ENCODE measurements at places on chromosomes 7 and 10. TPM values are rescaled to one million over a fixed set of nuclear protein-coding genes. Genes with fewer than 3 reads are reported as not detected.

DNA sequence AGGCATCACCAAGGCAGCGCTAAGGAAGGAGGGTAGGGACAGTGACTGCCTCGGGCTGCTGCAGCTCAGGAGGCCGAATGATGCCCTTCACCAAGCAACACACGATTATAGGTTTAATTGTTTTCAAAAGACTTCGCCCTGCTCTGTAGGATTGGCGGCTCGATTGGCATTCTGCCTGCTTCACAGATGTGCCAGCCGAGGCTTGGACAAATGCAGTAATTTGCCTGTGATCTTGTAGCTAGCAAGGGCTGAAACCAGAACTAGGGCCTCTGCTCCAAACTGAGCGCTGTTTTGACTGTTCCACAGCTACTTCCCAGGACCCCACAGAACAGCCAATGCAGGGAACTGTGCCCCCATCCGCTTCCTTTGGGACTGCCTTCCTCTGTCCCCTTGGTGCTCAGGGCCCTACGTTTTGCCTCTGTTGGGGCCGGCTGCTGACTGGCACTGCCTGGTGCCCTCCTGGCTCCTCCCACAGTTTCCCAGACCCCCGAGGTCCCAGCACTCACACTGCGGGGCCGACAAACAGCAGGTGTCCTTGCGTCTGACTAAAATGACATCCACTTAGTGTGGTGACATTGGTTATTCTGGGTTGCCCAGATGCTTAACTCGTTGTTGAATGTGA is 62.6 kb upstream of the EN2 start:
- no peak for DNase-seq
- no peak overlapping the region for H3K27ac ChIP-seq
- H3K4me1 ChIP-seq, result no peaks in the 10 kb centered on the region
- peaks cover 14% of the 10 kb centered on the region for H3K27me3 ChIP-seq
- peaks cover 6% of the 10 kb centered on the region for H3K36me3 ChIP-seq

Gene PUS7
- 42.6 TPM for total RNA-seq

DNA sequence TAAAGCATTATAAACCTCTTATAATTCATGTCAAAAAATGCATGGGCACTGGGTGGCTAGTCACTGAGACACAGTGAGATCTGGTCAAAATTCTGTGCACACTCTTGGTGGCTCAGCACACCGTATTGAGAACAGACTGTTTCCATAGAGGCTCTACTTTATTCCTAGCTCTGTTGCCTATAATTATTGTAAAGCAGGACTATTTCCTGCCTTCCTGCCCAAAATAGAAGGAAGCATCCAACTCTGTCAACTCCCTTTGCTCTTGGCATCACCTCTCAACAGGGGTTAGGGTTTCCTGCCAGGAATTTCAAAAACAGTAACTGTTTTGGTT is 45.1 kb downstream of the PTN start:
- no peak overlapping the region for H3K27ac ChIP-seq
- H3K4me3 ChIP-seq, result no peak overlapping the region
- no peak for DNase-seq
- peaks cover 24% of the 10 kb centered on the region for H3K4me1 ChIP-seq

Gene PLAC9
- 7.3 TPM for total RNA-seq

DNA sequence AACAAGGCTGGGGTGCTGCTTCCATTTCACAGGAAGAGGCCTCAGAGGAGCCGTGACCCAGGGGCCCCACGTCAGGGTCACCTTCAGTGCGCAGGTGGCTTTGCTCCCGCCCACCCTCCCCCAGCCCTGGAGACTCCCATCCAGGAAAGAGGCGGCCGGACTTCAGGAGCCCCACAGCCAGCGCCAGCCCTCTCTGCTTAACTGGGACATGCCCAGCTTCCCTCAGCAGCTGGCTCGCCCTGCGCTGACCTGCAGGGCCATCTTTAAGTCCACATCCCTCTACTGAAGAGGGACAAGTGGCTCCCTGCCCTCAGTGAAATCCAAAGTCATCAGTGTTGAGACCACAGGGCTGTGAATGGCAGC is 141.9 kb upstream of the PPP2R2D start:
- H3K27ac ChIP-seq, result no peak overlapping the region
- H3K36me3 ChIP-seq, result no peaks in the 10 kb centered on the region
- peaks cover 45% of the 10 kb centered on the region for H3K4me1 ChIP-seq
- DNase-seq, result no peak

DNA sequence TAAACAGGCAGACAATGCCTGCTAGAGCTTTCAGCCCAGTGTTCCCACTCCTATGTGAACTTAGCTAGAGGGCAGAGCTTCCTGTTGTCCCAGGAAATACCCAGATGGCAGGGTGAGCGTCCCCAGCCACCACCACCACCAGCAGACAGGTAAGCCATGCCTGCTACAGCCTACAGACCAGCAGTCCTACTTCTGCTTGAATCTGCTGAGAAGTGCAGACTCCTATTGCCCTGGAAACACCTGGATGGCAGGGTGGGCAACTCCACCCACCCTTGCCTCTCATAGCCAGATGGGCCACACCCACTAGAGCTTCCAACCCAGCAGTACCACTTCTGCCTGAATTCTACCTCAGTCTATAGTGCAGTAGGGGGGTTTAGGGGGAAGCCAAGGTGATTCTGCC is 64.4 kb downstream of the FBXL13 start:
- H3K36me3 ChIP-seq, result peaks cover 4% of the 10 kb centered on the region
- no peak for DNase-seq
- H3K27me3 ChIP-seq, result no peaks in the 10 kb centered on the region
- H3K27ac ChIP-seq, result no peak overlapping the region

DNA sequence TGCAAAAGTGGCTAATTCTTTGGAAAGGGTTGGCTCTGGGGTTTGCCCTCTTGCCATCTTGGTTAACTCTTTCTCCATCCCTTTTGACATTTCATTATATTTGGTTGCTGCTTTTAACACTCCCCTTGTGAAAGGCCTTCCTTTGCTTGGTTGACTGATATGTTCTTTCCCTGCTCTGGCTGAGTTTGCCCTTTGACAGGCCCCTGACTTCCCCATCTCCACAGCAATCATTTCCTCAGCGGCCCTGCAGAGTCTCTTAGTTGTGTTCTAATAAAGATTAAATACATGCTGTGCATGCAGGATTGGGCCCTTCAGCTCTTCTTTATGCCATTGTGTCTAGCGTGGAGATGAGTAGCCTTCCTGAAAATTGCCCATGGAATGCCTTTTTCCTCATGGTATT is 84.5 kb upstream of the CSTF2T start:
- no peaks in the 10 kb centered on the region for H3K27me3 ChIP-seq
- no peak for DNase-seq
- no peak overlapping the region for H3K27ac ChIP-seq
- H3K36me3 ChIP-seq, result no peaks in the 10 kb centered on the region
- no peak overlapping the region for H3K4me3 ChIP-seq
- peaks cover 6% of the 10 kb centered on the region for H3K4me1 ChIP-seq

DNA sequence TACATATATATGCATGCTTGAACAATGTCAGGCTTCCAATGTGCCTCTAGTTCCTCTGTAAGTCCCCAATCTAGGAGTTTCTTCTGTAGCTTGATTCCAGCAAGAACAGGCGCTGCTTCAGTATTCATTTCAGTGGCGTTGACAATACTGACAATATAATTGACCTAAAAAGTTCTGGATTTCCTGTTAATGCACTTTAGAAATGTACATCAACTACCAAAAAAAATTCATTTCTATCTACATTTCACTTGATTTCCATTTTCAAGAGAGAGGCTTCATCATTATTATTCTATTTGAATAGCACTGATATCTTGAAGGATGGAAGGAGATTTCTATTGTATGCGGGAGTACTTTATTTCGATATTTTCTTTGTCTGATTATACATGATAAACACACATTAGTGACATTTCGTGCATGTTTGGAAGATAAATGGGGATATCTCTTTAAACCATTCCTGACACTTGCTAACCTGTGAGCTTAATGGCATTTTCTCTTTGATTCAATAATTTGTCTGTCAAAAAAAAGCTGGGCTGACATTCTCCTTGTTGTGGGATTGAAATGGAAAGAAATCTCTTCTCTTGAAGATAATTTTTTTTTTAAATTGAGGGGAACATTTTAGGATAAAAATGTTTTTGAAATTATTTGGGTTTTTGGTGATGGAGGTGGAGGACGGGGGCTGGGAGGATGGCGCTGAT is 568.2 kb downstream of the LRMDA start:
- no peaks in the 10 kb centered on the region for H3K36me3 ChIP-seq
- peaks cover 21% of the 10 kb centered on the region for H3K4me1 ChIP-seq
- H3K27ac ChIP-seq, result no peak overlapping the region
- no peak for DNase-seq
- peaks cover 14% of the 10 kb centered on the region for H3K27me3 ChIP-seq

- peaks cover 11% of the 10 kb centered on the region for H3K36me3 ChIP-seq
- no peak overlapping the region for H3K27ac ChIP-seq
- no peak for DNase-seq
- H3K4me3 ChIP-seq, result no peak overlapping the region
Measured at GRCh38 chr7:133778472-133778871, 348.7 kb upstream of the LRGUK start.

Measured in WTC11 (cell line).